ENCODE measurements at places on chromosomes 3 and 15. TPM values are rescaled to one million over a fixed set of nuclear protein-coding genes. Genes with fewer than 3 reads are reported as not detected.

PGBD4 gene
- 0.43 TPM for total RNA-seq

TNFAIP8L3 gene
- not detected for total RNA-seq

WDR72 gene
- total RNA-seq = 2.3 TPM

CELSR3 gene
- 0.87 TPM for total RNA-seq

NR2E3 gene
- total RNA-seq = not detected

GRCh38 chr15:74868059-74868458 lies 5.1 kb downstream of the SCAMP2 start:
- no peak for DNase-seq

- DNase-seq = no peak
Observed at GRCh38 chr3:120659285-120659684, 22.8 kb downstream of the HGD start.

- no peak for DNase-seq
Observed at GRCh38 chr3:147775816-147776530, 366.8 kb downstream of the ZIC1 start.

GRCh38 chr15:99424978-99425656 lies 140.7 kb upstream of the MEF2A start:
- no peak for DNase-seq

DNA sequence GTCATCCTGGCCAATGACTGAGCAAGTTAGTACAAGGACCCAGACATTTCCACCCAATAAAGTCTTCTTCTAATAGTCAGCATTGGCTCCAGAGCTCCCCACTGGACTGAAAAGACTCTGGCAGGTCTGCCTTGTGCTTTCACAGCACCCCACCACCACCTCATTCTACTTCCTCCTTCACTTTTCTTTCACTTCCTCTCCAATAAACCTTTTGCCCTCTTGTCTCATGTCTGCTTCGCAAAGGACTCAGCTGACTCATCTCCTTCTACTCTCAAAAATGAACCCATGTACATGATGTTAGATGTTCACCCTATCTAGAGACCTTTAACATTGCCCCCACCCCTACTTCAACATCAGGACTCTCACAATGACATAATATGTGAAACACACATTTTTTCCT lies 181.0 kb upstream of the PPP2R3A start:
- no peak for DNase-seq

DNA sequence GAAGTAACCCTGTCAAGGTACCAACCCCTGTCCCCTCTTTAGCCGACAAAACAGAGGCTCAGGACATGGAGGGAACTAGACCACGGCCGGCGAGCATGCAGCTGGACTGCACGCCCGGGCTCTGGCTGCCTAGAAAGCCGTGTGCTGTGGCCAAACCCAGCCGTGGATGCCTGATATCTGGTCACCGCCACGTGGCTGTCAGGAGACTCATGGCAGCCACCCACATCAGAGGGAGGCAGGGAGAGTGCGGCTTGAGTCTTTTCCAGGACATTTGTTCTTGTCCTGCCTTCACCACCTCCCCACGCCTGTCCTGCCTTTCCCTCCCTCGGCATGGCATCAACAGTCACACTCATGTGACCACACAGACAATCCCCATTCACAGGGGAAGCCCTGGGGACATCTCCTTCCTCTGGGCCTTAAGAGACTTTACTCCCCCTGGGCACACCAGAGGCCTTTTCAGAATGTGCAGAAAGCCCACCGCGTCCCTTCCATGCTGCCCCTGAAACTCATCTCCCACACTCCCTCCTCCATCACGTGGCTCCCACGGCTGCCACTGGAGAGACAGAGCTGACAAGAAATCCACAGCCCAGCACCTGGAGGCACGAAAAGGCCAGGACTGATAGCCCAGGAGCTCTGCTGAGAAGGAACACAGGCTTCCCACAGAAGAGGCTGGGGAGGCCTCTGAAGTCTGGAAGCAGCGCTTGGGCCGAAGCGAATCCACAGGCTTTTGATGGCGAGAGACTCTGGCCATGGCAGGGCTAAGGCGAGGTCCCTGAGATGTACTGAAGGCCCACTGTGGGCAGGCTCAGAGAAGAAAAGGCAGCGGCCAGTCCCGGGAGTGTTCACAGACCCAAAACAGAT lies 71.2 kb upstream of the IQSEC1 start:
- no peak for DNase-seq

GRCh38 chr3:155013427-155013826 lies 66.7 kb upstream of the MME start:
- DNase-seq = no peak

DNA sequence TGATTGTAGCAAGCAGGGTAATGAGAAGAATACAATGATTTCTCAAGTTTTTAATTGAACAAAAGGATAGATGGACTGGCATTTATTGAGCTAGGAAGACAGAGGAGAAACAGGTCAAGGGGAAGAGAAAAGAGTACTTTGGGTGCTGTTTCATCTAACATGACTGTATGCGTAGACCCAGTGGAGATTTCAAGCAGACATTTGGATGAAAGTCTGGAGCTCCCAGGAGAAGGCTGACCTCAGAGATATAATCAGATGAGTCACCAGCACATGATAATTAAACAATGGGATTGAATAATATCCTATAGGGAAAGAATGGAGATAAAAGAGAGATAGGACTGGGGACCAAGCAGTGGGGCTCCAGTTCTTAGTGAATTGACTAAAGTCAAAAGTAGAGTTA lies 194.9 kb downstream of the ARRDC4 start:
- no peak for DNase-seq

- no peak for DNase-seq
Observed at GRCh38 chr15:25372298-25372697, 66.5 kb downstream of the UBE3A start.

GRCh38 chr3:171077261-171077660 lies 50.7 kb upstream of the SLC2A2 start:
- no peak for DNase-seq

DNA sequence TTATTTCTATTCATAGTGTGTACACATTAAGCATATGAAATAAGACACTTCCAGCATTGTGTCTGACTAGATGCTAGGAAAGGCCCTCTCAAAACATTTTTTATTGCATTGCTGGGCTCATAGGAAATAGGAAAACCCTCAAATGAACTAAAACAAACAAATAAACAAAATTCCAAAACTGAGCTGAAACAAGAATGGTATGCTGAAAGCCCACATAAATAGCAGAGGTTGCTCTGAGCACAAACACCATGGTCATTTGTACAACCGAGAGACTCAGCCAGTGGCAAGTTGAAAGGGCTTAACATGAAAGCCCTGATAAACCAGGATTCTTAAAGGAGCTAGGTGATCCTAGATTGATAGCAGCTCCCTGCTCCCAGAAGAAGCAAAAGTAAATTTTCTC lies 310.0 kb upstream of the WNT5A start:
- no peak for DNase-seq

DNA sequence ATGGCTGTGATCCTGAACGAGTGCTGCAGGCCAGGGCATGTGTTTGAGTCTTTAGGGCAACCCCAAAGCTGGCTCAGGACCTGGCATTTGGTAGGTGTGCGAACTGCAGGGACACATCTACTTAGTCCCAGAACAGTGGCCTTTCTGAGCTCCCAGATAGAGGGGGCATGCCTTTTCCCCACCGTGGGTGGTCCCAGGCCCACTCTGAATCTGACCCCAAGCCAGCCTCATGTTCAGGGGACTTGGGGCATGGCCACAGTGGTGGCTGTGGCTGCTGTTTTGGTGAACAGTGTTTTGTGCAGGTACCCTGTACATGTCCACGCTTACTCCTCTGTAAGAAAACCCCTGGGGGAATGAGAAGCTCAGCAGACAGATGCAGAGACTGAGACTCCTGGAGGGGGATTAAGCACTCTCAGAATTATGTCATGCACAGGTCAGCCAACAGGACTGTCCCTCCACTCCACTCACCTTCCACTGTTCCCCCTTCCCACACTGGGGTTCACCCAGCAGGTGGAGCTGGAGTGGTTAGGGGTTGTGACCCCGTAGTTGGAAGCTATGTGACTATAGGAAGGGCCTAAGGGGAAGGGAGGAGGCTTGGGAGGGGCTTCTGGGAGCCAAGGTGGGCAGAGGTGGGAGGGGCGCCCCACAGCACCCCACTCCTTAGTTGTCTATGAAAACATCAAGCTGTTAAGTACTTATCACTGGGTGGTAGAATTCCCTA lies 16.4 kb downstream of the ESYT3 start:
- DNase-seq = no peak
